Amniotic stem cell (primary cell): ENCODE measurements at places on chromosomes 1 and 21.

GRCh38 chr1:67190942-67191341 lies 24.7 kb downstream of the IL23R start:
- no peak for DNase-seq

- no peak for DNase-seq
Observed at GRCh38 chr1:3380469-3380868, 74.0 kb upstream of the ARHGEF16 start.

DNA sequence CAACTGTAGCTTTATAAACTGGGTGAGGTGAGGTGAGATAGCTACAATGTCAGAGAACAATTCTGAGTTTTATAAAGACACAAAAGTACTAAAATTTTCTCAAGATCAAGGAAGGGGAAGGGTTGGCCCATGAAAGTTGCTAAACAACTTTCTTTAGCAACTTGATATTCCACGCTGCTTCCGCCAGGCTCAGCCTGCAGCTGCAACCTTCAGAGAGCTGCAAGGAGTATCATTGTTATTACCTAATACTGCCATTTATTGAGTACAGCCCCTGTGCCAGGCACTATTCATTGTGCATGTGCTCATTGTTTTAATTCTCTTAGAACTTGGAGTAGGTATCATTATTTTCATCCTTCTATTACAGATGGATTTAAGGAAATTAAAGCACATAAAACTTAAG lies 34.1 kb upstream of the SUCO start:
- no peak for DNase-seq

GRCh38 chr1:67792741-67793458 lies 40.4 kb downstream of the GNG12 start:
- DNase-seq, result no peak

DNA sequence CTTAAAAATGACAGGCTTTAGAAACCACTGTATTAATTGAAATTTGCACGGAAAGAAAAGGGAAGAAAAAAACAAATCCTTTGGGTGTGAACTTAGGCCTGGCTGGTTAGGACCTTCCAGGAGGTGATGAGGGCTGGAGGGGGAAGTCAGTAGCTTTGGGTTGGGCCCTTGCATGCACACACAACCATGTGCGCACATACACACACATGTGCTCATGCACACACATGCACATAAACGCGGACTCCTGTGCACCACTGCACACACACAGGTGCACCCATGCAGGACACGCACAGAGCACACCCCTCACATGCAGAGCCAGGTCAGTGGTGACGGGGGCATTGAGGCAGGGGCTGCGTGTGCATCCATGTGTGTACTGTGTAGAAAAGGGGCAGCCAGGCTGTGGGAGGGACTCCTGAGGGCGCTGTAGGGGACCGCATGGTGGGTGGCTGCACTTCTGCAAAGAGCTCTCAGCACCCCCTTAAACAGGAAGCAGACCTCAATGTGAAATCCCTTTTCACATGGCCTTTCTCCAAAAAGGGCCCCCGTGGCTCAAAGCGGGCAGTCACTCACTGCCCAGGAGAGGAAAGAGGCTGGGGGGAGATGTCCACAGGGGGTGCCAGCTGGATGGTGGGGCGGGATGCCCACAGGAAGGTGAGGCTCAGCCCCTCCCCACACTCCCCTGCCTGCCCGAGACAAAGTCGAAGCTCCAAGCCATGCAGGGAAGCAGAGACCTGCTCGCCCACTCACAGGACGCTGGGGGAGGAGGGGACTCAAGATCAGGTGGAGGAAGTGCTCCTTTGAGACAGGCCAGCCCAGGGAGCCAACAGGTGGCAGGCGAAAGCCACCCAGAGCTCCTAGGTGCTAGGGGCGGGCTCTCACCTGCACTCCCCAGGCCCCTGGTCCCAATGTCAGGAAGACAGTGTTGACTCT lies 95.2 kb downstream of the ITPKB start:
- no peak for DNase-seq

- no peak for DNase-seq
Observed at GRCh38 chr1:89954401-89954800, 40.5 kb upstream of the ZNF326 start.

DNA sequence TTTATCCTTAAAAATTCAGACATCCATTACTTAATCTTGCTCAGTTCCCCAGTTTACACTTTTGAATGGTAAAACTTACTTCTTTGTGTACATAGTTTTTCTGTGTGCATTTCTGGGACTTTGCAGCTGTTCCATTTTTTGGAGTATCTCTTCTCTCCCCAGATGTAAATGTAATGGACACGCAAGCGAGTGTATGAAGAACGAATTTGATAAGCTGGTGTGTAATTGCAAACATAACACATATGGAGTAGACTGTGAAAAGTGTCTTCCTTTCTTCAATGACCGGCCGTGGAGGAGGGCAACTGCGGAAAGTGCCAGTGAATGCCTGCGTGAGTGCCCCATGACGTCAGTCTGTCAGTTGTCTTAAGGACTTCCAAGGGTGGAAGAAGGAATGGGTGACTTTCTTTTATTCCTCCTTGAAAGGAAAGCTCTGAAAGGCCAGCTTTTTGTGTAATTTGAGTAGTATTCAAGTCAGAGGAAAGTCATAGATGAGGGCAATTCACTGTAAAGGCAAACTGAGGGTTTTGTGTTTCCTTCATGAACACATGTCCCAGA lies 75.7 kb upstream of the LAMC2 start:
- no peak for DNase-seq

DNA sequence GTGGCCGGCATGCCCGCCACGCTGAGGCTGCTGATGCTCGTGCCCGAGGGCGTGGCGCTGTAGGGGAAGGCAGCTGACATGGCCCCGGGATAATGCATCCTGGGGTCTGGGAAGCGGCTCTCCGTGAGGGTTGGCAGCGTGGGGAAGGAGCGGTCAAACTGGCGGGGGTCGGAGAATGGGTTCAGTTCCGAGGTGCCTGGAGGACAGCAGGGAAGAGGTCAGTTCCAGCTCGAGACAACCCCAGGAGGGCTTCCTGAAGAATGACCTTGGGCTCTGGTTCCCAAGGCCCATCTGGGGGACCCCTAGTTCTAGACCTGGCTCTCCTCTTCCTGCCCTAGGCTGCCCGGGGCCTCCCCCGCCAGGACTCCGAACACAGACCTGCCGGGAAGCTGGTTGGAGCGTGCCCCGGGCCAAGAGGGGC lies 27.6 kb downstream of the RUNX3 start:
- no peak for DNase-seq

- no peak for DNase-seq
Observed at GRCh38 chr1:1781526-1781903, 3.2 kb upstream of the NADK start.

GRCh38 chr1:7781923-7782495 lies 2.1 kb upstream of the PER3 start:
- no peak for DNase-seq

GRCh38 chr1:112141923-112142322 lies 152.5 kb upstream of the KCND3 start:
- DNase-seq, result no peak

DNA sequence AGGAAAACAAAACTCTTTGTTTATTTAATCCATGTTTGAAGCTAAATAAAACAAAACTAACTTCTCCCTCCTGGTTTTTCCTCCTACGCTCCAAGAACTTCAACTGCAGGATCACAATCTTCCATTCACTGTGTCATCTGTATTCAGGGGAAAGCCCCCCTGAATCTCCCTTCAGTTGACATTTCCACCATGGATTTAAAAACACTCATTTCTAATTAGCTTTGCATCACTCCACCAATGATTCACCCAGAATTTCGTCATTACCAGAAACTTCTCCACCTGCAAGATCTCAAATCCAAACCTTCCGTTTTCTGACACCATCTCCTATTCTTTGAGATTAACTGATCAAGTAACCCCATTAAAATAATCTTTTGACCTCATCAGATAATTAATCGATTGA lies 10.9 kb upstream of the RGS5 start:
- no peak for DNase-seq

GRCh38 chr1:185337246-185337645 lies 20.2 kb upstream of the IVNS1ABP start:
- DNase-seq, result no peak

- DNase-seq, result no peak
Observed at GRCh38 chr1:90768826-90769225, 51.7 kb upstream of the BARHL2 start.

- no peak for DNase-seq
Observed at GRCh38 chr1:94056171-94056570, 64.8 kb downstream of the ABCA4 start.

DNA sequence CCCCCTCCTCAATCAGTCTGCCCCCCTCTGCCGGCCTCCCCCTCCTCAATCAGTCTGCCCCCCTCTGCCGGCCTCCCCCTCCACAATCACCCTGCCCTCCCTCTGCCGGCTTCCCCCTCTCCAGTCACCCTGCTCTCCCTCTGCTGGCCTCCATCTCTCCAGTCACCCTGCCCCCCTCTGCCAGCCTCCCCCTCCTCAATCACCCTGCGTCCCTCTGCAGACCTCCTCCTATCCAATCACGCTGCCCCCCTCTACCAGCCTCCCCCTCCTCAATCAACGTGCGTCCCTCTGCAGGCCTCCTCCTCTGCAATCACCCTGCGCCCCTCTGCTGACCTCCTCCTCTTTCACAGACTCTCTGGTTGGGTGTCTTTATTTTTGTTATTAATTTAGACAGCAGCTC lies 11.5 kb upstream of the C1orf198 start:
- DNase-seq, result no peak

DNA sequence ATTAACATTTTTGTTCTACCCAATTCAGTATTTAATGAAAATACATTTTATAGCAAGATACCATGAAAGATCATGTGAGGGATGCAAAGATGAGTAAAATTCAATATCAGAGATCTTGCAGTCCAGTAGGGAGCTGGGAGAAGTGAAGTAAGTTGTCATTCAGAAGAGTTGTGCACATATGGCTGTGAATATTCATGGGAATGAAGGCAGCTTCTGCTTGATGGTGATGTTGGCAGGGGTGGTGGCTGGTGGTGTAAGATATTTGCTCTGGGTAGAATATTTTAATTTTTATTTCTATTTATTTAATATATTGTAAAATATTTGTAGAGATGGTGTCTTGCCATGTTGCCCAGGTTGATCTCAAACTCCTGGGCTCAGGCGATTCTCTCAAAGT lies 72.0 kb upstream of the GCLM start:
- DNase-seq, result no peak

GRCh38 chr1:181128592-181129497 lies 40.3 kb downstream of the IER5 start:
- DNase-seq, result no peak

DNA sequence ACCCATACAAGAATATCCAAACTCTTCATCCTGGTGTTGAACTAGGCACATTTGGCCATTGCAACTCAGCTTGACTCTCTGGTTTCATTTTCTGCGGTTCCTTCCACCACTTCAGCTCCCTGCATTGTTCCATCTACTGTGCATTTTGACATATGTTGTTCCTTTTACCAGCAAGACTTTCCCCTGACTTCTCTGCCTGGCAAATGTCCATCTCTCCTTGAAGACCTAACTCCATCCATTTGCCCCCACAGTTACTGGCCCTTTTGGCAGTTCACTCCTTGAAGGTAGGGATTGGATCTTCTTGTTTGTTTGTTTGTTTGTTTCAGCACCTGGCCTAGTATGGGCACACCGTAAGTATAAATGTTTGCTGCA lies 8.7 kb downstream of the PADI2 start:
- DNase-seq, result no peak

DNA sequence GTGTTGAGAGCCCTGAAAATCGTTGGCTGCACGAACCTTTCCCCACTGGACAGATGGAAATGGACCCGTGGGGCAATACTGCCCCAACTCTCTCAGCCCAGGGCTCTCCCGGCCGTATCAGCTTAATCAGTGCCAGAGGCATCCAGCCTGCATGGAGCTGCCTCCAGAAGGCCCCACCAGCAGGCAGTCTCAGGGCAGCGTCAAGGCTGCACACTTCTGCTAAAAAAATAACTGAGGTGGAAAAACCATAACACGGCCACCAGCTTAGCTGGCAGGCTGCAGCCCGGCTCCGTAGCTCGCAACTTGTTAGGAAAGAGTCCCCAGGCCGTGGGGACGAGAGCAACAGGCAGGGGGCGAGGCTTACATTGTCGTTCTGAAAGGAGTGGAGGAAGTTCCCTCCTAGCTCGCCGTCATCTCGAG lies 27.9 kb downstream of the MRPL37 start:
- DNase-seq, result no peak

- no peak for DNase-seq
Observed at GRCh38 chr1:225838793-225839192, 28.9 kb downstream of the EPHX1 start.

- no peak for DNase-seq
Observed at GRCh38 chr1:4939266-4939665, 284.9 kb downstream of the AJAP1 start.

GRCh38 chr1:214259353-214259977 lies 21.5 kb upstream of the SMYD2 start:
- no peak for DNase-seq

GRCh38 chr1:62906428-62906886 lies 122.5 kb downstream of the ATG4C start:
- DNase-seq, result no peak

DNA sequence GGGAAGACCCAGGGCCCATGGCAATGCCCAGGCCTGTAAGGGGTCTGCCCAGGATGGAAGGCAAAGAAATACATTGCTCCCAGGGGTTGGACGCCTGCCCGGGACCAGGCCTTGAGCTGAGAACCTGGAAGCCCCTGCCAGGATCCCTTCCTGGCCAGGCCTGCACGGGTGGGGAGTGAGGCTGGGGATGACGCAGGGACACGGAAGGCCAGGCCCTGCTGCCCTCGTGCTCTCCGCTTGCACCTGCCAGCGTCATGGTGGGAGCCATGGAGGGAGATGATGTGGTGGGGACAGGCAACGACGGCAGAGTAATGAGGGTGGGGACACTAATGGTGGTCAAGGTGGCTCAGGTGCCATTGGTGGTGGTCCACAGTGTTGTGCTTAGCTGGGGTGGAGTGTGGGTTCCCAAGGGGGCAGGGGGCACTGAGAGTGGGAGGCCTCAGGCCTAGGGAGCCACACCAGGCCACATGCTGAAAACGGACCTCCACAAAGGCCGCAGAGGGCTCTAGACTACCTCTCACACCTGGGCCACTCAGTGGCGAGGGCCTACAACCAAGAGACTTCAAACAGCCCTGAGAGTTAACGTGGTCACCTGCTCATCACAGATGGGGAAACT lies 4.3 kb downstream of the HES3 start:
- DNase-seq, result no peak

GRCh38 chr1:167330601-167331293 lies 110.1 kb downstream of the POU2F1 start:
- no peak for DNase-seq

- no peak for DNase-seq
Observed at GRCh38 chr1:67264899-67265298, 42.8 kb upstream of the IL12RB2 start.

GRCh38 chr1:24713176-24713575 lies 32.1 kb upstream of the CLIC4 start:
- no peak for DNase-seq

DNA sequence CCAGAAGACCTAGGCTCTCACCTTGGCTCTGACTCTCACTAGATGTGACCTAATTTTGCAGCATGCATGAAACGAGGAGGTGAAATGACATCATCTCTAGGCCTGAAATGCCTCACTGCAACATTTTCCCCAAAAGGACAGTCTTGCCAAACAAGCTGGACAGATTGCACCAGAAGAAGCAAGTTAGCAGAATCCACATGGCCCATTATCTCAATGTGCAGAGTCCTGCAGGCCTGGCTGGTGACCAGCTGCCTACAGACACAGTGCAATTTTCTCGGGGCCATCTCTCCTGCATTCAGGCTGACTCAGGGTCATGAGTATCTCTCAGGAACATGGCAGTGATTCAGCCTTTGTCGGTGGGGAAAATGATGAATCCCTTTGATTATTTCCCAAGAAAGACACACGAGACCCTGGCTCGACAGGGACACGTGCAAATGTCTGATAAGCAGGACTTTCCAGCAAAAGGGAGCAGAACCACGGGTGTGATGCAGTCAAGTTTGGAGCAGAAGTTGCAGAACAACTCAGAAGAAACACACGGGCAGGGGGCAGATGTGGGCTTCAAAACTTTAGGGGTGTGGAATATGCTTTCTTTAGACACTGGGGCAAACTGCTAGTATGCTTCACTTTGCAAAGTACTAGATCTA lies 38.7 kb downstream of the TRIM67 start:
- DNase-seq, result no peak
